ENCODE measurements at places on chromosomes 7 and 10.

DNA sequence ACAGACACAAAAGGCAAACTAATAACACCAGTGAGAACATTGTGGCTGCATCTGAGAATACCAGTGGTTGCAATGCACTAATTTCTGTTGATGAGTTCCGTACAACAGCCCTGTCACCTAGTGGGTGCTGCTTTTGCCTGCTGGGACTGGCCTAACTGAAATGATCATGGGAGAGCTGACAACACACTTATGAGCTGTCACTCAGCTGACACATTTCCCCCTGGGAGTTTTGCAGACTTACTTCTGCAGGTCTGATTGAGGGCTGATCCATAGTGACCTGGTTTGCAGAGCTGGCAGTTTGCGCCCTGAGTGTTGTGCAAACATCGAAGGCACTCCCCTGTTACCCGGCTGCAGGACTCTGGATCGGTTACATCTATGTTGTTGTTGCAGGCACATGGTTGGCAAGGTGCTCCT, 60.6 kb upstream of the LAMB1 start:
- no peak for DNase-seq

GRCh38 chr10:112801004-112801403, 149.0 kb upstream of the TCF7L2 start:
- no peak for DNase-seq

GRCh38 chr10:60942788-60943315, 1.1 kb downstream of the RHOBTB1 start:
- DNase-seq, result peak; percentile 53

GRCh38 chr10:110794808-110795207, 76.9 kb upstream of the PDCD4 start:
- DNase-seq, result no peak

GRCh38 chr7:94382132-94382531, 12.6 kb upstream of the COL1A2 start:
- DNase-seq, result no peak

GRCh38 chr10:48608279-48608681, 3.4 kb upstream of the ARHGAP22 start:
- DNase-seq, result peak; percentile 51

- DNase-seq, result no peak
Observed at GRCh38 chr10:118458957-118459641, 117.0 kb upstream of the FAM204A start.

GRCh38 chr7:135240441-135240840, 6.8 kb downstream of the STRA8 start:
- DNase-seq, result no peak

DNA sequence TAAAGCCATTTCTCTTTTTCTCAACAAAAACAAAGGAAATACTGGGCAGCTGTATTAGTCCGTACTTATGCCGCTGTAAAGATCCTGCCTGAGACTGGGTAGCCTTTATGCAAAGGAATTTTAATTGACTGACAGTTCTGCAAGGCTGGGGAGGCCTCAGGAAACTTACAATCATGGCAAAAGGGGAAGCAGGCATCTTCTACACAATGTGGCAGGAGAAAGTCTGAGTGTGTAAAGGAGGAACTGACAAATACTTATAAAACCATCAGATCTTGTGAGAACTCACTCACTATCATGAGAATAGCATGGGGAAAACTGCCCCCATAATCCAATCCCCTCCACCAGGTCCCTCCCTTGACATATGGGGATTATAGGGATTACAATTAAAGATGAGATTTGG, 264.3 kb downstream of the SEMA3A start:
- no peak for DNase-seq

- DNase-seq, result no peak
Observed at GRCh38 chr7:134844200-134844599, 64.8 kb downstream of the CALD1 start.

DNA sequence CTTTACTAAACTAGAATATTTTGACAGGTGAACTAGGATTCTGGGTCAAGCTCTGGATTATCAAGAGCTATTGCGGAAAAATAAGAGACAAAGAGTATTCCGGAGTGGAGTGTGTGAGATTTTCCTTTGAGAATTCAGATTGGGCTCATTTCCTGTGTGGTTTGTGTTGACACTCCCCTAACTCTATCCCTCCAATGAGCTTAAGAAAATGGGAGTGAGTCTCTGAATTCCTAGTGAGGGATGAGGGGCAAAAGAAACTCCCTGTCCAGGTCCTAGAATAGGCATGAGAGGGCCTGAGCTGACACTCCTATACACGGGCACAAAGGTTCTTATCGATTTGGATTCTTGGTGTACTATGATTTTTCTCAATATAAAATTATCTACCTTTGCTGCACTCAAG, 10.2 kb downstream of the KLF14 start:
- no peak for DNase-seq

DNA sequence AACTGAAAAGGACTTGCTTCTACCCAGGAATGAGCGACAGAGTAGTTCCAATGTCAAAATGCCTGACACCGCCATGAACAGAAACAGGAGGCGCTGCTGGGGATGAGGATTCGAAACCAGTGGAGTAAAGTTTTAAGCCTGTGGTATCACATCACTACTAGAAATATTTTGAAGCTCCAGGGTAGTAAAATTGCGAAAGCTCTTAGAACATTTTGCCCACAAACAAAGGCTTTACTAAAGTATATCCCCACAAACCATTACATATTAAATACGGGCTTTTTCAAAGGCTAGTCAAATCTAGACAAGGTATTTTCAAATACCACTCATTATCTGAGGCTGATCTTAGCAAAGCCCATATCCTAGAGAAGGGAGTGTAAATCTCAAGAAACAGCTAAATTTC, 2.4 kb downstream of the PRDX3 start:
- no peak for DNase-seq

DNA sequence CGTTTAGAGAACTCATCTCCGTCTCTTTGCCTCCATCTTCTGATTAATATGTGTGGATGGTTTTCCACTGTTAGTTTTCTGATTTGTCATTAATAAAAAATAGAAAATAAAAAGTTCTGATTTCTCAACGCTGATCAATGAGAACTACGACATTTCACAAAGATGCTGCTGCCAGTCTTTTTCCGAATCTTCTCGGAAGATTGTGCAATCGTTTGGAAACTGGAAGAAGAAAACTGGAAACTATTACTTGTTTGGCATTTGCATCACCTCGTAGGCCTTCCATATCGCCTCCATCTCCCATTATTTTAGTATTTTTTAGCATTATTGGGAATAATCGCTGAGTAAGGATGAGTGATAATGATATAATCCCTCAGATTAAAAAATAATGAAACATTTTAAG, 123.2 kb upstream of the KLF6 start:
- DNase-seq, result no peak

Measured in activated CD8-positive, alpha-beta T cell treated with anti-CD3 and anti-CD28 coated beads, Interleukin-2, amount 10 ng/mL, durations not matched to agents 7 days and 5 days (primary cell).